ENCODE measurements at places on chromosomes 1 and 21.
A peak's percentile ranks its signal among the peaks of the same experiment; 100 is the strongest.

DNA sequence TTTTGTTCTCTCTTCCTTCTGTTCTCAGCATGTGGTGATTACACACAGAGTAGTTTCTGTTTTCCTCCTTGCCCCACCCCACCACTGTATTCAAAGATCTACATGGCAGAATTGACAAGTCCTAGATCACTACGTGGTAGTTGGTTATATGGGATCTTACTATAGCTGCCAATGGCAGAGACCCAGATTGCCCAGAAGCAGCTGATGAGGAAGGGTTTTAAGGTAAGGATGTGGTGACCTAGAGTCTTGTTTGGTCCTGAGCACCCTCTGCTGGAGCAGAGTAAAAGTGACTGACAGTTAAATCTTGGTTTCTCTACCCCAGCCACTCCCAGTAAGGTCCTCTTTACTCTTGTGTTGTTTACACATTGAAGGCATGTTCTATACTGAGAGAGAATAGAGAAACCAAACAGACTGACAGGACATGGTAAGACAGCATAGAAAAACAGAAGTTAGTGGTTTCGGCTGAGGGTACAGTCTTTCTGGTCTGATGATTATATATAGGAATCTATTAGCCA is 22.8 kb upstream of the STRIP1 start:
- no peak for DNase-seq

DNA sequence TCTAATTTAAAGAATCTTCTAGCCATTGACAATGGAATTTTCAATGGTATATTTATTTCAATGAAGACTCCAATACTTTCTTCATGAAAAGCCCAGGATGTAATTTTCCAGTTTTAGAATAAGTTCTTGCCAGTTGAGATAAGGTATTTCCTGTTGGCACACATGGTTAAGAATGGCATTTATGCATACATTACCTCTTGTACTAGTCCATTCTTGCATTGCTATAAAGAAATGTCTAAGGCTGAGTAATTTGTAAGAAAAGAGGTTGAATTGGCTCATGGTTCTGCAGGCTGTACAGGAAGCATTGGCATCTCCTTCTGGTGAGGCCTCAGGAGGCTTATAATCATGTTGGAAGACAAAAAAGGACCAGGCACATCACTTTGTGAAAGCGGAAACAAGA is 1179.6 kb downstream of the AMY1C start:
- no peak for DNase-seq

GRCh38 chr1:153371231-153371630 is 4.2 kb downstream of the S100A12 start:
- DNase-seq = no peak

DNA sequence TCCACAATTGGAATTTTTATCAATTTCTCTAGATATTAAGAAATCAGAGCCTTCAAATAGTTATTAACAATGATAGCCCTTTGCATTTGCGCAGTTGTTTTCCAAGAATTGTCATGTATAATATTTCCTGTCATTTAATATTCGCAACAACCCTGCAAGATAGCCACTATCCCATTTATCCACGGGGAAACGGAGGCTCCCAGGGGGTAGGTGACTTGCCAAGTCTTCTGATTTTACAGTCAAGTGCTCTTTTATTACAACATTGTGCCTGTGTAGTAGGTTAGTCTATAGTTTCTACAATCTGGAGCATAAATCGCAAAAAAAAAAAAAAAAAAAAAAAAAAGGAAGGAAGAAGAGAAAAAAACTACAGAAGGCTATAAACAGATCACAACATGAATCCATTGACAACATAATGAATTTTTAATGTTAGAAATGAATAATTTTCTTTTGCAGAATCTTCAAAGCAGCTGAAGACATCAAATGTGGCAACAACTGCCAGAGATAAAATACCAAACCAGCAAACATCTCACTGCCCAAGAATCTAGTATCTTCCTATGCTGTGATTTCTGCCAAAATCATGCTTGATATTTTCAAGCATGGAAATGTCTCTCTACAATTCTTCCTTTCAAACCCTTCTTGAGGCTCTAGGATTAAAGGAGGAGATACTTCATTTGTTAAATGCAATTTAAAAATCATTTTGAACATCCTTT is 125.5 kb downstream of the PTPN14 start:
- no peak for DNase-seq

- no peak for DNase-seq
Observed at GRCh38 chr21:43206231-43207042, 37.6 kb downstream of the CRYAA start.

DNA sequence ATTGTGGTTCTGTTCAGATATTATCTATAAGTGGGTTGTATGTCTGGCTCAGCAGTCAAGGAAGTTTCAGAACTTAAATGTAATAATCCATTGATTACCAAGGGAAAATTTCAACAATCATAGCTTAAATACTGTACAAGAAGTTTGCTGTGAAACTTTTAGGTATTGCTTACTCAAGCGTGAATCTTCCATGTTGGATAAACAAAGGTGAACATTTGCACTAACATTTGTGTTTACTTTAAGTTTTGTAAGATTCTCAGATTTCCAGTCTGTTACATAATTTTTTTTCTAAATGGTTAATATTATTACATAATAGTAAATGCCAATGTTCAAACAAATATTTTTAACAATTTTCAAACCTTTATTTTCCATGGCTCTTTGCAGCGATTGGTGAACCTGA is 285.6 kb downstream of the NCAM2 start:
- no peak for DNase-seq

- DNase-seq = no peak
Observed at GRCh38 chr1:230320804-230321203, 105.3 kb downstream of the PGBD5 start.

DNA sequence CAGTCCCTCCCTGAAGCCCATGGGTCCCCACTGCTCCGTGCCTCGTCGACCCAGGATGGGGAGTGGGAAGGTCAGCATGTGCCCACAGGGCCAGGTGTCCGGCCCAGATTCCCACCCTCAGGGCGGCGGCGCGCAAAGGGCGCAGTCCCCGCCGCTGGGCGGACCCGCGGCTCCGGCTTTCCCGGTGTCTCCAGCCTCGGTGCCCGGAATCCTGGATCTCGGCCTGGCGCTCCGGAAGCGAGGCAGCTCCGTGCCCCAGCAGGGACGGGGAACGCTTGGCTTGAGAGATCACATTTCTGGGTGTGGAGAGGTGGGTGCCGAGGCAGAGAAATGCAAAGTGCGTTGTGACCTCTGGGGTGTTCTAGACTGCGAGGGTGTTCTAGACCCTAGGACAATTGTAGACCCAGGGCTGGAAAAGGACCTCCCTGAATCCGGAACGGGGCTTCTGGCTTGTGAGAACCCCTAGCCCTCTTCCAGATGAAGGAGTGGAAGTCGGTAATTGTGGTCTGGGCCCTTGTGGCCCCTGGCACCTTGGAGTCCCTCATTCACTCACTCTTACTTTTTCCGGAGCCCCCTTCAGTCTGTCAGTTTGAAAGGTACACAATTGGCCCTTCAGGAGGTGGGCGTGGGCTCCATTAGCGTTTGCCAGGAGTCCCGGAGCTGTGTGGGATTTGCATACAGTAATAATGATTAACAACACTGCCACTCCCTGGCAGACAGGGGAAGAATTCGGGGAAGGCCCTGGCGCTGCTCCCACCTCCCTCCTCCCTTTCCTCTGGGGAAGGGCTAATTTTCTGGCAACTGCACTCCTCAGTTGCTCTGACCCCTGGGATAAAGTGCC is 1.6 kb upstream of the KCND3 start:
- DNase-seq = no peak

DNA sequence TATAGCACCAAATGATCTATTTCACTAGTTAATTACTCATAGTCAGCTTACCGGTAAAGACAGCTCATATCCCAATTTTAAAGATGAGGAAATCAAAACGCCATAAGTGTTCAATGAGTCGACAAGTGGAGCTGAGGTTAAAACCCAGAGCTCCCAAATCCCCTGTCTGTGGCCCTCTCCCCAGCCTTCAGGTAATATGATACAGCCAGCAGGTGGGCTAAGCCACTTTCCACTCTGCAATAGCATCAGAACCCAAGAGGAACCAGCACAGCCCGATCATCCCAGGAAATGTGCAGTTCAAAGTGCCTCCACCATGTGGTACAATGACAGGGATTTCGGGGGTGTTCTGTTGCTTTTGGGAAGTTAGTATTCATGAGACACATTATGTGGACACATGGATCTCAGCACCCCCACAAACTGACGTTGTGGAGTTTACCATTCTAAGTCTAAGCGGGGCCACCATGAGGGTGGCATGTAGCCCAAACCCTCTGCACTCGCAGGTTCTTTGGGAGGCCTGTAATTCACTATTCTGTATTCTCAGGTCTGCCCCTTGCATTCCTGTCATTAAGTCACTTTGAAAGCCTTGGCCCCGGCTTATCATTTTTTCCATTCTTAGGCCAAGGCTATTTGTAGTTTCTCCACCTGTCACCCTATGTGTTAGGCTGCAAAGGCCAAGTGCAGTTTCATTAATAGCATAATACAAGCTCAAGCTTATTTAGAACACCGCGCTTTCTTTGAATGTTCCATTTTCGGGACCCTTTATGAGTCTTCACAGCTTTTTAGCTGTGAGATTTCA is 26.3 kb upstream of the ACTN2 start:
- DNase-seq = no peak

- no peak for DNase-seq
Observed at GRCh38 chr1:89104147-89104546, 21.8 kb downstream of the GBP2 start.

DNA sequence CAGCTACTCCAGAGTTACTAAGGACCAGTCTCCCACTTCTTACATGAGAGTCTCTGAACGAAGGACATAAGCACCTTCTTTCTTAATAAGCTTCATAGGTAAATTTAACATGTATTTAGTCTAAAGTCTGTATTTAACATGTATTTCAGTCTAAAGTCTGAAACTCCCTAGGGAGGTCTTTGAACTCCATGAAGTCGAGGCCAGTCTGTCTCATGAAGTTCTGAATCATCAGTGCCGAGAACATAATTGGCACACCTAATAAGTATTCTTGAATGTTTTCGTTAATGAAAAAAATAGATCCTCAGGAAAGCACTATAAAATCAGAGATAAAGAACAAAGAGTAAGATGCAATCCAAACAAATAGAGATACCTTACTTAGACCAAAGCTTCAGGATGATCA is 945.5 kb downstream of the TTLL7 start:
- no peak for DNase-seq

DNA sequence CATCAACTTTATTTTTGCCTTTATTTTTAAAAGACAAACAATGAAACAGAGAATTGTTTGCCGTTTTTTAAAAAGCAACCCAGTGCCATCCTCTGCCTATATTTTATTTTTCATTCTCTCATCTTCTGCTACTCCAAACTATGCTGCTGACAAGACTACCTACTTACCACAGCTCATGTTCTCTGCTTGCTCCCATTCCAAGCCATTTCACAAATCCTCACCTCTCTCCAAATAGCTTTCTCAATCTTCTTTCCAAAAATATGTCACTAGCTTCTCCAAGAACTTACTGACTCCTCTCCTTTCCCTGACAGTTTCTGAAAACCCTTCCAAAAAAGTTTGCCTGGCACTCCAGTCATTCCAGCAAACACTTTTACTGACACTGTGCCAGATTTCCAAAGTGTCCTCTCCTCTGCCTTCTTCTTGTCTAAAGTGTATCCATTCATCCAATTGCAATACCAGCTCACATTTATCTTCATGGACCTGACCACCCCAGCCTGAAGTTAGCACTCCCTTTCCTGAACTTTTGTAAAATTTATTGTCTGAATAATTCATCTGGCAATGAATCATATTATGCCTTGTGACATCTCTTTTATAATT is 766.5 kb upstream of the B3GALT2 start:
- DNase-seq = no peak

DNA sequence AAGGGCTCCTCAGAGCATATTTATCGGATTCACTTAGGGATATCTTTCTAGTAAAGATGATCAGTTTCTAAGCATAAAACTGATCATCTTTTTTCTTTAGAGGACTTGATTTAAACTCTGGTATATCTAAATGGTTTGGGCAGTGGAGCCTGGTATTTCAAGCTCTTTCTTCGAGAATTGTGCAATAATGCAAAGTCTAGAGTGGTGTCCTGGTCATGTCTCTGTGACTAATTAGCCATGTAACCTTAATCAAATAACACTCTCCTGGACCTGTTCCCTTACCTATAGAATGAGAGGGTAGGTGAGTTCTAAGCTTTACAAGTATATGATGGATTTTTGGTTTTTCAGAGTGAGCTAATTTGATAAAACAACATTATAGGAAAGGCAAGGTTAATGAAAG is 225.2 kb downstream of the RPS6KC1 start:
- DNase-seq = no peak

GRCh38 chr1:185840880-185841279 is 106.7 kb downstream of the HMCN1 start:
- DNase-seq = no peak

DNA sequence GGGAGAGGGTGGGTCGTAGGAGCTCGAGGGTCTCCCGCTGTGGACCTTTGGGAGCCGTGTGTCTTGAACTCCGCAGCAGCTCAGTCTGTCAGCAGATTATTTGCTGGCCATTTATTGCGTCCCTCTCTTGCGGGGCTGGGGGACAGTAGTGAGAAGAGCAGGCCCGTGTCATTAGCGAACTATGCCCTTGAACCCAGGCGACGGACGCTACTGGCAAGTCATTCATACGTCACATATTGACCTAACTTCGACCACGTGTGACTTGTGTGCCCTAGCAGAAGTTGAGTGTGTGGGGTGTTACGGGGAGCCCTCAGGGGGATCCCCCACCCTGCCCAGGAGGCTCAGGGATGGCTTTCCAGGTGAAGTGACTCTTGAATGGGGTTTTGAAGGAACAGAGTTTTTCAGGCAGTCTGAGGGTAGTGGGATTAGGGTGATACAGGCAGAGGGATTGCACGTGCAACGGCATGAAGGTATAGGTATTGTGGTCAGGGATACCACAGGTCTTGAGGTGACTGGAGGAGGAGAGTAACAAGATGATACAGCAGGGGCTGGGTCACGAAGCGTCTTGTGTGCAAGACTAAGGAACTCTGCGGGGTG is 13.0 kb downstream of the RCC1 start:
- DNase-seq = no peak

DNA sequence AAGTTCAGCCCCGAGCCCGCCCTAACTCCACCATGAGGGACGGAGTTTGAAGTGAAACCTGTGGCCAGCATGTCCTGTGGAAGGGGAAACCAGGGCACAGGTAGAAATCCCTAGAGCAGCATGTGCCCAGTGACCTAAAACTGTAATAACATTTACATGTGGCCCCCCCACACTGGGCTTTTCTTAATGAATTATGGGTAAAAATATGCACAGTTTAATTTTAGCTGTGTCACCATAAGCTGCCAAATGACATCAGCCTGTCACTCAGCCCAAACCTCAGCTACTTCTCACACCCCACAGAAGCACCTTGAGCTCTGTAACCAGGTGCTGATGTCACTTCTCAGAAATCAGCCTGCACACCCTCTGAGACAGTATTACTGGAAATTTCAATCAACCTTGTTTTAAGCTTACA is 50.0 kb upstream of the SLC19A1 start:
- peak; percentile 68 for DNase-seq
